NCI-H2081 treated with DMSO at 0.1 percent for 48 hours (cell line): ENCODE measurements at places on chromosomes 13 and 19.
A peak's percentile ranks its signal among the peaks of the same experiment; 100 is the strongest.

DNA sequence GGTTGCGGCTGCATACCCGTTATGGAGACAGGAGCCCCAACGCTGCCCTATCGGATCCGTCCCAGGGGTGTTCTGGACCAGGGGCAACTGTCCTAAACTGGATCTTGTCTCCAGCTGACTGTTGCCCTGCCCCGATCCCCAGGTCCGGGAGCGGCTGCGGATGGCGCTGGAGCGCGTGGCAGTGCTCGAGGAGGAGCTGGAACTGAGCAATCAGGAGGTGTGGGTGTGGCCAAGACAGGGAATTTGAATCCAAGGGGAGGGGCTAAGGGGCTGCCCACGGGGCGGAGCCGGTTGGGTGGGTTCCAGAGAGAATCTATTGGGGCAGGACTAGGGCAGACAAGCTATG, 9.9 kb downstream of the PPFIA3 start:
- no peak for DNase-seq

- DNase-seq: no peak
These were observed 407.8 kb downstream of the ZNF536 start for GRCh38 chr19:30780032-30780431.

DNA sequence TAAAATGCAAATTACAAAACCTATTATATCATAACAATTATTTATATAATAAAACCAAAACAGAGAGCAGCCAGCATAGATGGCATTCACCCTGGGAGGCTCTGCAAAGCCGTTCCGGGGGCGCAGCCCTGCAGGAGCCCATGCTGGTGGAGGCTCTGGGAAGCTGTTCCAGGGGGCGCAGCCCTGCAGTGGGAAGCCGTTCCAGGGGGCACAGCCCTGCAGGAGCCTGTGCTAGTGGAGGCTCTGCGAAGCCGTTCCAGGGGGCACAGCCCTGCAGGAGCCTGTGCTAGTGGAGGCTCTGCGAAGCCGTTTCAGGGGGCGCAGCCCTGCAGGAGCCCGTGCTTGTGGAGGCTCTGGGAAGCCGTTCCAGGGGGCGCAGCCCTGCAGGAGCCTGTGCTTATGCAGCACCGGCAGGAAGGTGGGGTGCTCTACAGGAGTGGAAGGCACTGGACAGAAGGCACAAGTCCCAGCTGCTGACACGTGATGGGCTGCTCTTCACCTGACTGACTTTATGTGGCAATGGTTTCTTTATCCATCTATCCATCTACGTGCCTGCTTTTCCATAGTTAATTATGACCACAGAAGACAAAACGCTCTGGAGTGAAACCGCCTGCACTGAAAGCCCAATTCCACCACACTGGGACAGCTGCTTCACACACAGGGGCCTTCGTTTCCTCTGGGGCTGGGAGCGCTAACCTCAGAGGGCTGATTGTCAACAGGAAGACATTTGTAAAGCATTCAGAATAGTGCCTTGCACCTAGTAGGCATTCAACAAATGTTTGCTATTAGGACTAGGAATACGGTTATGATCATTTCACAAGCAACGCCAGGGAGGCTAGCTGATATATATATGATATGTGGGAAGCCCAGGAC, 23.7 kb downstream of the PCID2 start:
- DNase-seq: no peak

- no peak for DNase-seq
These were observed 44.4 kb upstream of the C1QTNF9 start for GRCh38 chr13:24264976-24265375.

DNA sequence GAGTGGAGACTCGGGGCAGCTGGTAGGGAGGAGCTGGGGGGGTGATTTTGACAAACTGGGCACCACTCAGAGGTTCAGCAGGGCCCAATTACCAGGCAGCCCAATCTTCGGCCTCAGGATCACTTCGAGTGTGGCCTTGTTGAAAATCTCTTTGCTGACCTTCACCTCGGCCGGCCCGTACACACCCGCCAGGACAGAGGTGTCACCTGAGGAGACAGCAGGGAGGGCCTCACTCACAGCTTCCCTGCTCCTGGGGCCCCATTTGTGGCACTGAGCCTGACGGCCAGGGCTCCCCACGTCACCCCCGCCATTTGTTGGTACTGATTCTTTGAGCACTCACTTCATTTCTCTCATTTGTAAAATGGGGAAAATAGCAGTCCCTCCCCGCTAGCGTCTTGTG, 4.4 kb downstream of the EXOSC5 start:
- DNase-seq: no peak

- no peak for DNase-seq
These were observed 151.7 kb downstream of the DLEU7 start for GRCh38 chr13:50691681-50692263.

GRCh38 chr13:35965226-35965927, 165.8 kb downstream of the DCLK1 start:
- DNase-seq: no peak

DNA sequence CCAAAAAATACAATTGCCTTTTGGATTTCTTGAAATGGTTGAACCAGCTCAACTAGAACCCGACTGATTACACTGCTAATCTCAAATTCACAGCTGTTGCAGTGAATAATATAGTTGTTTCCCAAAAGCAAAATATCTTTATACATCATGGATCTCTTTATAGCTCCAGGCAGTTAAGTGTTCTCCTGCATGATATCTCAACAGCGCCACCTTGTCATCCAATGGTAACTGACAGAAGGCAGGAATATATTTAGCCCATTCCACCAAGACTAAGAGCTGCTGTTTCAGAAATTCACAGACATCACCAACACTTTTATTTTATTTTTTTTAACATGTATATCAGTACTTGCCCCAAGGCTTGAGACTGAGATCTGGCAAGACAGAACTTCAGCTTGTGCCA, 1141.0 kb upstream of the PRR20A start:
- no peak for DNase-seq

- DNase-seq: no peak
These were observed 251.7 kb upstream of the HTR2A start for GRCh38 chr13:47148543-47148942.

- DNase-seq: no peak
These were observed at the start of gene LRG1 for GRCh38 chr19:4539693-4540581. Gene LRG1 (minus strand): TSS chr19:4540036. CDS start chr19:4540013, 23 bp downstream.

GRCh38 chr13:49840675-49841074, 48.2 kb upstream of the KPNA3 start:
- DNase-seq: no peak

- no peak for DNase-seq
These were observed 9.2 kb downstream of the SHD start for GRCh38 chr19:4288091-4288777.

- no peak for DNase-seq
These were observed 17.3 kb downstream of the UPF1 start for GRCh38 chr19:18848878-18849661.

GRCh38 chr13:66446413-66446812, 783.7 kb downstream of the PCDH9 start:
- DNase-seq: no peak

DNA sequence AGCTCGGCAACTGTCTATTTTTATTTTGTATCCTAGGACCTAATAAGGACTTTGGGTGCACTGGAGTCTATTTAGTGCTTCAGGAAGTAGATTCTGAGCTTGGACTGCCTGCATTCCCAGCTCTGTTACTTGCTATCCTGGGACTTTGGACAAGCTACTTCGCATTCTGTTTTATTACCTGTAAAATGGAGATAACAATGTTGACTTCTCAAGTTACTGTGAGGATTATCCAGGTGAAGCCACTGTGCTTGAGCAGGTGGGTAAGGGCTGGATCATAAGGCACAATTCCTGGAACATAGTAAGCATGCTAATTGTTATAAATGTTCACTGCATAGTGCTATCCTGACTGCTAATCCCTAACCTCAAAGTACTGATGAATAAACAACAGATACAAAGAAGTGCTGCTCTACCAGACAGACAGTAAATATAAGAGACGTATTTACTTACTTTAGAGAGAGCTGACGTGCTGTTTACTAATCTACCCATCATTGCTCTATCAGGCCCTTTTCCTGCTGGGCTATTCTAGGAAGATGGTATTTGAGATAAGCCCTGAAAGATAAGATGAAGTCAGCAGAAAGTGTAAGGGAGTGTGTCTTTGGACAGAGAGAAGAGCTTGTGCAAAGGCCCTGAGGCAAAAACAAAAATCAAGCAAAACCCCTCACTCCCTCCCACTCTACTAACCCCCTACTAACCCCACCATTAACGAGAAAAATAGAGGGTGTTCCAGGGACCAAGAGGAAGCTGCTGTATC, 50.8 kb upstream of the FLT1 start:
- no peak for DNase-seq

DNA sequence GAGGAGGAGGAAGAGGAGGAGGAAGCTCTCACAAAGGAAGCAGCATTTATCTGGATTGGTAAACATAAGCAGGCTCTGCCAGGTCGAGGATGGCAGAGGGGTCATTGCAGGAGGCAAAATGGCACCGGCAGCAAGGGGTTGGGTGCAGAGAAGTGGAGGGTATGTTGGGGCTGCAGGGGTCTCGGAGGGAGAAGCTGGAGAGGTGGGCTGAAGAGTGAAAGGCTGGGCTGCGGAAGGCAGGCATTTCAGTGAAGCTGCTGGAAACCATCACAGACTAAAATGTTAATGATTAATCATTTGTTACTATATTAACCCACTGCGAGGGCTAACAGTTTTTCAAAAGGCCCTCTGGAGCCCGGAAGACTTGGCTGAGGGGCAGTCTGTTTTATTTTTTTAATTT, 24.6 kb downstream of the TPT1 start:
- DNase-seq: no peak

DNA sequence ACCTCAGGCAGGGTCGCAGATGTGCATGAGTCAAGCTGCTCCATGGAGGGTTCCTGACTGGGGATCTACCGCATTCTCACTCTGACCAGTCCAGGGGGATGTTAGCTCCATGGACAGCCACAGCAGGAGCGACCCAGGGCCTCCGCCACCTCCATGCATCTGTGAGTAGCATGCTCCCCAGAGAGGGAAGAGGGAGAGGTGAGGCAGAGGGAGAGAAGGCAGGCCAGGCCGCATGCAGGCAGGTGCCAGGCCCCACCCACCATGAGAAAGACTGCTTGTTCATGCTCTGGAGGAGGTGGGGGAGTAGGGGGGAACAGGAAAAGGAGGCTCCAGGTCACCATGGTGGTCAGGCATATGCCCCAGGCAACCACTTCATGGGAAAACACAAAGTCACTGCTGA, 20.3 kb downstream of the TUBA3C start:
- no peak for DNase-seq

- DNase-seq: no peak
These were observed 33.6 kb upstream of the HMGB1 start for GRCh38 chr13:30499338-30499737.

- no peak for DNase-seq
These were observed 116.0 kb downstream of the COL4A2 start for GRCh38 chr13:110422913-110423688.

GRCh38 chr13:63972328-63972727, 2556.7 kb upstream of the PCDH20 start:
- DNase-seq: no peak

DNA sequence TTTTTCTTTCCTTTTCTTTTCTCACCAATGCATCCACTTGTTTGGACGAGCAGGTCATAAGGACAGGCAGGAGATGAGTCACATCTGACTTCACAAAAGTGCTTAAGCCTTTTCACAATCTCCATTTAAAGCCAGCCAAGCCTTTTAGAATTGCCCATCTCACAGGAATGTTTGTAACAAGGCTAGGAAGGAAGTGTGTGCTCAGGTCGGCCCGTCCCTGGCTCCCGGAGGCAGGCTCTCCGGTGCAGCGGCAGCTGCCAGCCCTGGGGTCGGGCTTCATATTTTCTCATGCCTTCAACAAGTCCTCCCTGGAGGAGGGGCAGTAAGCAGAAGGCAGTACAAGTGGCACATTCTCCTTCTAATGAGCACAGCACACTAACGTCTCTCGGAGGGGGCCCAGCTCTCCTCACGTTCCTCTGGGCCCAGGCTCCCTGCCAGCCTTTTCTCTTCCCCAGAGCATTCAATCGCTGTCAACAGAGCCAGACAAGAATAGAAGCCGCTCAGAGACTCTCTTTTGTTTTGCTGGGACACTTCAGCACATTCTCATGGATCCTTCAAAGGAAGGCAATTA, 180.5 kb downstream of the COL4A1 start:
- no peak for DNase-seq

- DNase-seq: no peak
These were observed 5.8 kb downstream of the LSR start for GRCh38 chr19:35254341-35255297.

DNA sequence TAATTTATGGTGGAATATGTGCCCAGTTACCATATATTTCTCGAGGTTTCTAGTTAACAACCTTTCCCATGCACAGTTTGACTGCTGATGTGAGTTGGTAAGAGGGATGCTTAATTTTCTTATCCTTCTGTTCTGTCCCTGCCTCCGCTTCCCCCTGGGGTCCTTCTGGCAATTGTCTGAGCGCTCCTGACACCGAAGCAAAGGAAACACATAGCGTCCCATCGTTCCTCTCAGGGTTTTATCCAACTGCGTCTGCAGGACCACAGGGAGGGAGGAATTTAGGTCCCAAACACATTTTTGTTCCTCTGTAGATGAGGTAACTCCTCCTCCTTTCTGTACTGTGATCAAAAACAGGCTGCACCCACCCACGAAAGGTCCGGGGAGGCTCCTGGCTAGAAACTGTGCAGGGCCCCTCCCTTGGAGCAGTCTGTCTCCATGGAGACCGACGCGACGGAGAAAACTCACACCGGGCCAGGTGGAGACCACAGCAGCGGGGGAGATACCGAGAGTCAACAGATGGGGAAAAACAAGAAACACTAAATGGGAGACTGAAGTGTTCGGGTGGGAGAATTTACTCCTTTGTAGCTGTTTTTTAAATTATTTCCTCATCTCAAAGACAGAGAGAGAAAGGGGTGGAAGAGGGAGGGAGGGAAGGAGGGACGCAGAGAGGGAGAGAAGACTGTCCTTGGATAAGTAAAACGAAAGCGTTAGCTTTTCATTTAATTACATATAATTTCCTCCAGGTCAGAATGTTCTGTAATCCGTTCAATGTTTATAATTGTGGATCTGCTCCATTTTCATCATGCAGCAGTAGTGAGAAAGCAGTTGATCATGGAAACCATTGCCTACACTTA, 191.8 kb upstream of the NBEA start:
- no peak for DNase-seq

DNA sequence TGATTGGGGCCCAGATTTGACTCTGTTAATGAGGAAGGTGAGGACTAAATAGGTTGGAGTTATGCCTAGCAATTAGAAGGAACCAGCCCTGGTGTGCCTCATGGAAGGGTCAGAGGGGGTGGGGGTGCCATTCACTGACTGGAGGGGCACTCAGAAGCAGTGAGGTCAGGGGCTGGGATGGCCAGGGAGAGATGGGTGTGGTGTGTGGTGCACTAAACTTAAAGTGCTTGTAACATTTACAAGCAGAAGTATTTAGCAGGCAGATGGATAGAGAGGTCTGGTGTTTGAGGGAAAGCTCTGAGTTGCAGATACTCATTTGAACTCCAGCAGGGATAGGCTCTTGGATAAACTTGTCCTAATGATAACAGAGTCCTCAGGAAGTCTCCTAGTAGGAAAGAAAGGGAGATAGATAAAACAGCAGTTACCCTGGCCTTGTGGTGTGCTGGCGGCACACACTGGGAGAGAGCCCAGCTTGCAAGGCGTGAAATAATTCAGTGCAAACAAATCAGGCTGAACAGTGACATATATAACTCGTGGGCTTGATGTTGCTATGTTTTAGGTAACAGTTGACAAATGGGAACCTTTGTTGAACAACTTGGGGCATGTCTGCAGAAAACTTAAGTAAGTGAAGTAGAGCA, 20.0 kb upstream of the UPF3A start:
- no peak for DNase-seq

- DNase-seq: no peak
These were observed 36.6 kb downstream of the CYP4F22 start for GRCh38 chr19:15544970-15545369.

GRCh38 chr19:19490214-19490968, 25.0 kb downstream of the TSSK6 start:
- DNase-seq: peak; percentile 8
